Fibroblast of the conjunctiva (primary cell): ENCODE measurements at places on chromosomes 2 and 18.

DNA sequence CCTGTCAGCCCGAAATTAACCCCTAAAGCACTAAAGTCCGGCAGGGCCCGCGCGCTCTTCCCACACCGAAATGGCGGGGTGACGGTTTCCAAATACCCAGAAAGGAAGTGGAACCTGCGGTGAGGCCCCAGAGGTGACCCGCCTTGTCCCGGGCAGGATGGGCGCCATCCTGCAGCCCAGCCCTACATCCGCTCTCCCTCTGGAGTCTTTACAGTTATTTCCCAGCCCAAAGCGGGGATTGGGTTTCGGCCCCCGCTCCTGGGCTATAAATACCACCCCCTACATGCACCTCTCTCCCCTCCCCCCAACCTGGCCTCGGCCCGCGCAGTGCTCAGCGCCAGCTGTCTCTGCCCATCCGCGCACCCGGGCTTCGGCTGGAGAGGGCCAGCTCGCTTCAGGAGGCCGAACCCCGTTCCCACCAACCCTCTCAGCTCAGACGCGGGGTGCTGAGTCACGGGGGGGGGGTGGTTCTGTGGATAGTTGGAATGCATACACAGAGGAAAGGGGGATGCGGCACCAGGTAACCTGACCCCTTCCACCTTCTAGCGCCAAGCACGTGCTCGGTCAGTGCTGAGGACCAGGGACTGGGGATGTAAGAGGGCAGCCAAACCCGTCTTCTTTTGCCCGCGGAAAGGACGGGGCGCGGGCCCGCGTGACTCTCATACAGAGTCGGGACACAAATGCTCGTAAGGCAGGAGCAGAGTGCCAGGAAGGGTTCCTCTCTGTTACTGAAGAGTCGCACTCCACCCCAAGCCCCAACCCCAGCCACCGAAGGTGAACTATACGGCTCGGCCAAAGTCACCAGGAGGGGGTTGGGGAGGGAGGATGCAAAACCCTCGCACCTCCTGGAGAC is at the start of gene TUBA4B:
TUBA4B (plus strand) TSS at position 344 of the 853 bp plus-strand sequence; CDS start at position 509, 165 bp downstream.
- DNase-seq: no peak

DNA sequence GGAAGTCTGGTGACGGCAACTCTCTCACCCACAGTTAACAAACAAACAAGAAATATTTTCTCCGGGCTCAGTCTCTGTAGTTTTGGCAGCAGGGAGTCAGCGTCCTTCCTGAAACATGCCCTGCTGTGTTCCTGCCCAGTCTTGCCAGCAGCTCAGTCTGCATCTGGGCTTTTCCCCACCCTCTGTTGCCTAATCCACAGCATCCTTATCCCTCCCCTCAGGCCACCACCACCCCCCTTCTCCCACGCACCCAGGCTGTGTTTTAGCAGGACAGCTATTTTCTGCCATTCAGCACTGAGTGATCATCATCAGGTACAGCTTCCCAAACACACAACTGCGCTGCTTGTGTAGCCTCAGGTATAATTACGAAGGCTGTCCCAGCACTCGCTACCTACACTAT is 168.2 kb downstream of the DPP10 start:
- DNase-seq: no peak

DNA sequence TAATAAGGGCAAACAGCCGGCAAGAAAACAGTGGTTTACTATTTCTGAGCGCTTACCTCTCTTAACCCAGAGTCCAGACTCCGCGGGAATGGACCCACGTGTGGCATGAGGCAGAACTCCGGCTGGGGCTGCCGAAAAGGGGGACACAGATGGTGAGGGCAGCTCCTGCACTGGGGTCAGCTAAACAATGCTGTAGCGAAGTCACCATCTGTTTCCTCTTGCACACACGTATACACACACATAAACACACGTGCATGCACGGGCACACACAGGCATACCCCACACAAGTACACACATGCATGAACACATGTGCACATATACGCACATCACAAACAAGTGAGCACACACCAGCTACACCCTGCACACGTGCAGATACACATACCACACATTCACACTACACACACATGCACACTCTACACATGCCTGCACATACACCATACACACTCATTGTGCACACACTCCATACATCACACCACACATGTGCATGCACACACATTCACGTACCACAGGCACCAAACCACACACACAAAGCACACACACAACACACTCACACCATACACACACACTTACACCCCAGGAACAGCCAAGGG is 105.9 kb upstream of the ID2 start:
- no peak for DNase-seq

DNA sequence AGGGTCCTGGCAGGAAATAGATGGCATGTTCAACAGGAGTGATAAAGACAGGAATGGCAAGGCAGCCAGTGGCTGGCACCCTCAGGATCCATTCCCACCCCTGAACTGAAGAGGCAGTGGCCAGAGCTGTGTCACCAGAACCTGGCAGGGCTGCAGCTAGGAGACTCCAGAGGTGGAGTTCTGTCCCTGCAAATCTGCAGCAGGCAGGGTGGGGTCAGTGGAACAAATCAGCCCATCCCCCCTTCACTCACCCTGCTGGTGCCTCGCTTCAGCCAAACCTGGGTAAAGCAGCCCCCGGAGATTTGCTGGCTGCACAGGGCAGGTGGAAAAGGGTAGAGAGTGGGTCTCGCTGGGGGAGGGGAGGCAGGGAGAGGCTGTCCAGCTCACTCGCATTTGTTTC is 12.7 kb downstream of the INPP5D start:
- no peak for DNase-seq

- DNase-seq: no peak
Measured at GRCh38 chr2:120974950-120975349, 239.3 kb downstream of the GLI2 start.

DNA sequence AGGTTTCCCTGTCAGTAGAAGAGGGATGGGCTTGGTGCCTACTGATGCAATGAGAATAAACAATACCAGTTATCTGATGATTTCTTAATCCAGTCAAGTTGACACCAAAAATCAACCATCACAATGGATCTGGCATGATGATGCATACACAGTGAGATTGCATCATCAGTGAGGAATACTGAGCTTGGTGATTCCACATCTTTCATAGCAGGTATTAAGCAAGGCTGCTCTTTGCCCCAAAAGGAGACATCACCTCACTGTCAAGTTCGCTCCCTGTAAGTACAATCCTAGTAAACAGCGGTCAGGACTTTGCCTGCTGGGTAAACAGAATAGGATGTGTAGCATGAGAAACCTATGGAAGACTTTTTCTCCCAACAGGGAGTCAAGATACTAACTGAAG is 282.7 kb upstream of the CDH2 start:
- DNase-seq: no peak

DNA sequence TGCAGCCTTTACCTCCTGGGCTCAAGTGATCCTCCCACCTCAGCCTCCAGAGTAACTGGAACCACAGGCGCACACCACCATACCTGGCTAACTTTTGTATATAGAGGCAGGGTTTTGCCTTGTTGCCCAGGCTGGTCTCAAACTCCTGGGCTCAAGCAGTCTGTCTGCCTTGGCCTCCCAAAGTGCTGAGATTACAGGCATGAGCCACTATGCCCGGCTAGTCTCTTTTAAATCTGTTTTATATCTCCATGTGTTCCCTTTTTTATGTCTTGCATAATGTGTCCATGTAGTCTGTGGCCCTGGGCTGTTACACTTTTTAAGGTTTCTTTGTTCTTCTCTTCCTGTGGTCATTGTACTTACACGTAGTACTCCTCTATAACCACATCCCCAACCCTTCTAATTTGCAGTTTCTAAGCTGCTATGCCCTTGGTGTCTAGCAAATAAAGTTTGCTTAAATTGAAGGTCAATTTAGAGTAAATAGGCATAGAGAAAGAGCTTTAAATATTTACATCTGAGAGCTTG is 168.2 kb downstream of the MCFD2 start:
- DNase-seq: no peak

- DNase-seq: no peak
Measured at GRCh38 chr2:109542384-109542783, 71.4 kb downstream of the SEPTIN10 start.

DNA sequence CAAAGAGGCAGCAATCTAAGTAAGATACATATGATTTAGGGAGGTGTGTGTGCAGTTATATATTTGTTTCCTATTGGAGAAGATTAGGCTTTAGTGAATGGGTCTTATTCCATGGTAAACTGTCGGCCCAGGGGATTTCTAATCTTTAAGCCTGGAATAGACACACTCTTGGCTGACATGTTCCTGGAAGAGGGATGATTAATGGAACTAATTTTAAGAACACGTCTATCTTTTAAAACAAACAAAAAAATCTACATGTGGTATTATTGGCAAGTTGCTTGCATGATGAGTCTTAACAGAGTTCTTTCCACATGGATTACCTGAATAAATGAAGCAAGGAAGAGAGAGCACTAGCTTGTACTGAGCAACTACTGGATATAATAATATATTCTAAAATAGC is 114.2 kb upstream of the NT5C1B start:
- no peak for DNase-seq

DNA sequence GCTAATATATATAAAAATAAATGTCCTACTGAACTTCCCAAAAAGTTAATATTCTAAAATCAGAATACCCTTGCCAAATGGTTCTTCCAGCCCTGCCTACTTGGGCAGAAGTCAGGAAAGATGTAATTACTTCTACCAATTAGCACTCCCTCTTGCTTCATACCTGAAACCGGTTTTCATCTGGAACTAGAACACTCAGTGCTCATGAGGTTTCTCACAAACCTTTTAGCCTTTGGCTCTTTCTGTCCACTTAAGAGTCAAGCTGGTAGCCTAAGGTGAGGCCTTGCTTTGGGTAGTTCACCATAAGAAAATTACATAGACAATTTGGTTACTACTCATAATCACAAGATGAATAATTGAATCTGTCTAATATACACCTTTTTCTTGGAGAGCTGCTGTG is 4.1 kb downstream of the DSG3 start:
- DNase-seq: no peak

GRCh38 chr2:63320669-63321068 is 267.6 kb downstream of the WDPCP start:
- DNase-seq: no peak

DNA sequence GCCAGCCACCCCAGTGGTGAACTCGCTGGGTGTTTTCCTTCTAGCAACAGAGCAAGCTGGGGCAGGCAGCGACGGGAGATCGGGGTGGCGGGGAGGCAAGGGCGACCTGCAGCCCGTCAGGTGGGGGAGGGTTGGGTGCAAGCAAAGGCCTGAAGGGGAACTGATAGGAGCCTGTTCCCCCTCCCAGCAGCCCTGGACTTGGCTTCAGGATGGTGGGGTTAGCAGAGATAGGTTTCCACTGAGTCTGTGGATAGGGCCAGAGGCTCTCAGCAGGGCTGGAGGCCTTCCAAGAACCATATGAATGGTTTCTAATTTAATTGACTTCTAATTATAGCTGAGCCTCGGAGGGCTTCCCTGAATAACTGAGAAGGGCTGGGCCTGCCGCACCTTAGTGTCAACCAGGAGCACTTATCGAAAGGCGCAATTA is 55.3 kb downstream of the EDAR start:
- DNase-seq: no peak

DNA sequence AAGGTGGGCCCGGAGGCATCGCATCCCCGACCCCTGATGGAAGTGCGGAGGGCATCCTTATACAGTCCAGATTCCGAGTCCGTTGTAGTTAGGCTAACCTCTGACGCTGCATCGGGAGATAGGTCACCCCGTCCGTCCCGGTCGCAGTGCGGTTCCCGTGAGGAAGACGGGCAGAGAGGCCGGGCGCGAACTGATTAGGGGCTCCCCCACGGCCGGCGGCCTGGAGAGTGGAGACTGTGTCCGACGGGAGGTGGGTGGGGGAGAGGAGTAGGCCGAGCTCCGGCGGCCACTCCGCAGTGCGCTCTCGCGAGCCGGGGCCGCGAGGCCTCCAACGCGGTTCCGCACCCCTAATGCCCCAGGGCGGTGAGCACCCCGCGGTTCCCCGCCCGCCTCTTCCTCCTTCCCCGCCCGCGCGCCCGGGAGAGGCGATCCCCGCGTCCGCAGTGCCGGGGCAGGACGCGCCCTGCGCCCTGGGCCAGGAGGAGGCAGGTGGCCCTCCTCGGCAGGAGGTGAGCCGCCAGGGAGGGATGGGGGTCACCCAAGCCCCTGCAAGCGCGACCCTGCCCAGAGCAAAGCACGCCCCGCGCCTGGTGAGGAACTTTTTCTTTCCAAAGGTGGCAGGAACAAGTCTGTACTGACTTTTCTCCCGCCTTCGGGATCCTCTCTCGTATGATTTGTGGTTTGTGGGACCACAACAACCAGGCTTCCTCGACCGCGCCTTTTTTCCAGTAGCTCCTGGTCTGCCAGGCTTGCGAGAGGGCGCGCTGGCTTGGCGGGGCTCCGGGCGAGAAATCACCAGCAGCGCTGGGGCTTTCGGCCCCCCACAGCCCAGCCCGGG is 1.4 kb upstream of the SP5 start:
- DNase-seq: no peak

GRCh38 chr2:69771461-69771860 is 29.5 kb downstream of the ANXA4 start:
- DNase-seq: no peak

GRCh38 chr2:8337321-8337720 is 344.5 kb upstream of the ID2 start:
- DNase-seq: no peak

GRCh38 chr2:172085460-172086159 is at the start of gene DLX1:
TSS of gene DLX1 (plus strand) at chr2:172085507. CDS start at chr2:172085678, 171 bp downstream.
- no peak for DNase-seq

DNA sequence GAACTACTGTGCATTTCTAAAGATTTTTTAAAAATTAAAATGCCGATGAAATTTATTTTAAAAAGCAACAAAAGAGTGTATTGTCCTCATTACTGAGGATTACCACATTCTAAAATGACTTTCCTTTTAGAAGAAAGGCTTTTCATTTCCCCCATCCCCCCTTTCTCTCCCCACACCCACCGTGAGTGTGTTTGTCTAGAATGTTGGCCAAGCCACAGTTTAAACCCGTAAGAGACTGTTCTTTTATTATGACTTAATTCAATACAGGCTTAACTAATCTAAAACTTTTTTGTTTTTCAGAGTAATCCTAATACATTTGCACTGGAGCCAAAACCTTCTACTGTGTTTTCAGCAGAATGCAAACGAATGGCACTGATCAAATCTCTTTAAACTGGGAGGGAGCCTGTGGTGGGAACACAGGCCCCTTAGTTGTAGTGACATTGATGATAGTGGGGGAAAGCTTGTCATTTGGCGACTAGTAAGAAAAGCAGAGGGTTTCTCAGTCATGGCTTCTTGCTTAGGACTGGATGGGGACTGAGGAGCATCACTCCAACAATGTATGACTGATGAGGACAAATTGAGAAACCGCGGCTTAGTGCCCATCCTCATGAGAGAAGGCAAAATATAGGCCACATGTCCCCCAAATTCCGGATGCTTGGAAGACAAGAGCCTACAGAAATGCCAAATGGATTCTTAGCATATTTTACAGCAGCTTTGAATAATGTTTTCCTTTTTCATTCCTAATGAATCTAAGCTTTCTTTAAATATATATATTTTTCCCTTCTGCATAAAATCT is 154.0 kb upstream of the SMIM21 start:
- DNase-seq: no peak

- DNase-seq: no peak
Measured at GRCh38 chr18:61998335-61998734, 105.5 kb upstream of the RNF152 start.
